ENCODE measurements at places on chromosomes 5 and 9. TPM values are rescaled to one million over a fixed set of nuclear protein-coding genes. Genes with fewer than 3 reads are reported as not detected.

- DNase-seq: no peak
These were observed 60.5 kb downstream of the SYK start for GRCh38 chr9:90861826-90862740.

DNA sequence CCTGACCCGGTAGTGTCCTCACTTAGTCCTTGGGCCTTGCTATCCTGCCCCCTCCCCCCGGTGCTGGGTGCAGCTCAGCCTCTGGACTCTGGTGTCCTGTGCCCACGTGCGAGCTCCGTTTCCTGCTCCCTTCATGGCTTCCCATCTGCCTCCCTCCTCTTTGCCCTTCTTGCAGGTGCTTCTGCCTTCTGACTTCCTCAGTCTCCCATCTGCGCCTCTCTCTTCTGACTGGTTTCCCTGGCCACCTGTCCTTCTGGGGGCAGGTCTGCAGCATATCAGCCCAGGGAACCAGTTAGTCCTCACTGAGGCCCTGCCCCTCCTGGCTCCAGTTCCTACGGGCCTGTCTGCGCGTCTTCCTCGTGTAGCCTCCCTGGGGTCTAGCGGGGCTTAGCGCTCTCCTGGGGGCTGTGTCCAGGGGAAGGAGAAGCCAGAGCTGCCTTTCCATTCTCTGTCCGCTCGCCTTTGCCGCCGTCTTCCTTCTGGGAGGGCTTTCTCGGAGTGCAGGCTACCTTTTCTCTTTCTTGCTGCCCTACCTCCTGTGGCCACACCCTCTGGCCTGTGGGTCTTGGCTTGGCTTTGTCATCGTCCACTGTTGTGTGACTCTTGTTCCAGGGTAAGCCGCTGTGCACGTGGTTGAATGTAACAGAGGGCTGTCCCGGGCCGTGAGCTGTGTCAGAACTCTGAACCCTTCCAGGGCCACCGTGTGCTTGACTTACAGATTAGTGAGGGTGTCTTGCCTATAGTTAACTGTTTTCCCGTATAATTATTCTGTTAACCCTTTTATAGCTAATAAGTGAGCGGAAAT is 51.8 kb downstream of the EHMT1 start:
- no peak for DNase-seq

DNA sequence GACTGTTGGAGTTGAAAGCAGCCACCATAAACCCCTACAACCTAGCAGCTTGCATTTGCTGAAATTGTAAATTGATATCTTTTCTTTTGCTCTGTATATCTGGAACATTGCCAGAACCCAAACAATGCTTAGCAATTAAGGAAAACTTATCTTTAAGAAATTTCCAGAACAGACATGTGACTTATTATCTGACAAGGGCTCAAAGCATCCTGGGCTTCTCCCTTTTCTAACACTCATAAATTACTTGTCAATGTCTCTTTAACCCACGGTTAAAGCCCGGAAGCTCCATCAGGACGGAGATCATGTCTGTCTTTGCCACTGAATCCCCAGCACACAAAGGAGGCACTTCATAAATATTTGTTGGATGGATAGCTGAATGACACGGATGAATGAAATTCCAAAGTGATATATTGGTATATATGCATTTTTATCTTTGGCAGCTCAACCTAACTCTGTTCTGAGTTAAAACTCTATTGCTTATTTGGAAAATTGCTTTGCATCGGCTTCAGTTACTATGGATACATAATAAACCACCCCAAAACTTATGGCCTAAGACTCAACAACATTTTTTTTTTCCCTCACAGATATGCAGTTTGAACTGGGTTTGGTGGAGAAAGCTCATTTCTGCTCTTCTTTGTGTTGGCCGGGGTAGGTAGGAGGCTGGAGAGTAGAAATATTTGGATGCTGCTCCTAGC is 103.1 kb upstream of the CLINT1 start:
- DNase-seq: no peak

DNA sequence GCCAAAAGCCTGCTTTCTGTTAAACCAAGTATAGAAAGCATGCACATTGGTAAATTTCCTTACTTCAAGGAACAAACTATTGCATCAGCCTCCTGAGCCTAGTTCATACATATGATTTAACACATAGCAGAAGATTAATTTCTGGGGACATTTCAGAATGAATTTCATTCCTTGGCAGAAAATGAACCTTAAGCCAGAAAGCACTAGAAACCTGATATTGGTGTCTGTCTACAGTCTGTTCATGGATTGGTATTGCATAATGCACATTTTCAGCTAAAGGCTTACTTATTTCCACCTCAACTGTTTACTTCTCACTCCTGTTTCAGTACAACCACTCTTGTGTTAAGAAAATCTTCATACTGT is 1471.8 kb upstream of the NUDT12 start:
- DNase-seq: no peak

- no peak for DNase-seq
These were observed 469.9 kb upstream of the TUSC1 start for GRCh38 chr9:26148128-26148527.

The TMEM252 gene
- not detected for total RNA-seq

The ZNF454 gene
- total RNA-seq: not detected

The AQP7 gene
- total RNA-seq: not detected

The SLC34A3 gene
- total RNA-seq: not detected

The DAB2 gene
- total RNA-seq: 2.9 TPM

- DNase-seq: no peak
These were observed 305.4 kb upstream of the MSX2 start for GRCh38 chr5:174418809-174419539.

DNA sequence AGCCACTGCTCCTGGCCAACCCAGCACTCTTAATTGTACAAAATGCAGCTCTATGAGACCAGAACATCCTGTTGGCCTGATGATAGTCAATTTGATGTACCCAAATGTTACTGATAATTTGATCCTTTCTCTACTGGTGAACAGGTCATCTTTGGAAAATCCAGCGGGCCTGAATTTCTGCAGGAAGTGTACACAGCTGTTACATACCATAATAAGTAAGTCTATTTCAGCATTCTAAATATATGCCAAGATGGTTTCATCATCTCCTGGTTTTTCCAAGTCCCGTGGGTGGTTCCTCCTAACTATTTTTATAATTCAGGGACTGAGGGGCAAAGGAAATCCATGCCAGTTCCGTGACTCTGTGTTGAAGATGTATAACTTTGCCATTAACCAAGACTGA is 155.4 kb downstream of the DOCK8 start:
- no peak for DNase-seq

The TLX3 gene
- not detected for total RNA-seq

- DNase-seq: no peak
These were observed 585 bp downstream of the NMUR2 start for GRCh38 chr5:152404494-152404893.

The GFPT2 gene
- total RNA-seq: 10.1 TPM

GRCh38 chr9:21121595-21122251 is 19.9 kb downstream of the IFNW1 start:
- no peak for DNase-seq

- DNase-seq: no peak
These were observed 41.7 kb upstream of the CLINT1 start for GRCh38 chr5:157900644-157901043.

- DNase-seq: no peak
These were observed 269.0 kb downstream of the SH3GL2 start for GRCh38 chr9:17847908-17848307.

- no peak for DNase-seq
These were observed 264.9 kb downstream of the TLE1 start for GRCh38 chr9:81424431-81424830.

GRCh38 chr5:54580997-54581811 is 63.6 kb downstream of the SNX18 start:
- no peak for DNase-seq

- DNase-seq: no peak
These were observed 8.5 kb downstream of the ZDHHC12 start for GRCh38 chr9:128715436-128715750.

- DNase-seq: no peak
These were observed 194.7 kb downstream of the GLIS3 start for GRCh38 chr9:4105183-4105582.

GRCh38 chr5:133508845-133509741 is 103.2 kb downstream of the FSTL4 start:
- no peak for DNase-seq

The ACER2 gene
- total RNA-seq: 3.9 TPM

The GARNL3 gene
- total RNA-seq: 3.4 TPM

- no peak for DNase-seq
These were observed 19.3 kb upstream of the RXRA start for GRCh38 chr9:134306636-134307600.

DNA sequence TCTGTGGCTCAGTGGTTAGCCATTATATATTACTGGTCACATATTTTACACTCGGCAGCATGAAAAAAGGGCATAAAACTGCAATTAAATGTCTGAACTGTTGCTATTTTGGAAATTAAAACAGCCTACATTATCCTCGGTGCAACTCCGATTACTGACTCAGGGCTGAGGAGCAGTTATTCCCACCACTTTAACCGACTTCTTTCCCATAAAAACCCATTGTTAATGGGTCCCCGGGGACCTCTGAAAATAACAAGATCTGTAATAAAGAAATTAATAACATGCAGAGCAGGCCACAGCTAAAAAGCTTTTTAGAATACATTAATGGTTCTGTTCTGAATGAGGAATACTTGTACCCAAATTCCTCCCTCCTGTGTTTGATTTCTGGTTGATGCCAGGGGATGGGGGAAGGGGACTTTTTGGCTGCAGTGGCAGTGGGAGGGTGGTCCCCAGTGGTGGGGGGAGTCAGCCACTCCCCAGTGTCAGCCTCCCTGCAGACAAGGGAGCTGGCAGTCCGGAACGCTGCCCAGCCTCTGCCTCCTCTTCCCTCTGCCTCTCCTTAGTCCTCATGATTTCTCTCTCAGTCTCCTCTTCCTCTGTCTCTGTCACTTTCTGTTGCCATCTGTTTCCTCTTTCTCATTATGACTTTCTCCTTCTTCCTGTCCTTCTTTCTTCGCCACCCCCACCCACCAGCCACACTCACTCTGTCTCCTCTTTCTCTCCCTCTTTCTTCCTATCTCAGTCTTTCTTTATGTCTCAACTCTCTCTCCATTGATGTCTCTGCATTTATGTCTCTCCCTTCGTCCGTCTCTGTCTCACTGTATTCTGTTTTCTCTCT is 59.0 kb upstream of the ZBTB43 start:
- no peak for DNase-seq

The RLN2 gene
- 3.5 TPM for total RNA-seq

DNA sequence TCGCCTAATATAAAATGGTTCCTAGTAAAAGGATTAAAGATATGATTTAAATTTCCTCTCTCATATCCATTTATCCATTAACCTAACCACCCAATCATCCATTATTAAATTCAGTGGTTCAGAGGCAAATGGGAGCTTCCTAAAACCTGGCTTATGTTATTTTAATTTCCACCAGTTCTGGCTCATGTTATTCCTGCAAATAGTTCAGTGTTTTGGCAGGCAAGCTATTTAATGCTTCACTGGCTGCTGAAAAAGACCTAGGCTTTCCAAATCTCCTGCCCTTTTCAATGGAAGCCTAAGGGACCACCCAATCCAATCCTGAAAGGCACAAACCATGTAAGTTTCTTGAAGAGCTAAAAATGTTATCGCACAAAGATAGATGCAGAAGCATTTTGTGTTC is 52.3 kb downstream of the POC5 start:
- no peak for DNase-seq

The ZFP2 gene
- 0.77 TPM for total RNA-seq
